ENCODE measurements at places on chromosomes 16 and 17.

- peak; percentile 51 for DNase-seq
These were observed 74.2 kb upstream of the NLK start for GRCh38 chr17:27968206-27968732.

DNA sequence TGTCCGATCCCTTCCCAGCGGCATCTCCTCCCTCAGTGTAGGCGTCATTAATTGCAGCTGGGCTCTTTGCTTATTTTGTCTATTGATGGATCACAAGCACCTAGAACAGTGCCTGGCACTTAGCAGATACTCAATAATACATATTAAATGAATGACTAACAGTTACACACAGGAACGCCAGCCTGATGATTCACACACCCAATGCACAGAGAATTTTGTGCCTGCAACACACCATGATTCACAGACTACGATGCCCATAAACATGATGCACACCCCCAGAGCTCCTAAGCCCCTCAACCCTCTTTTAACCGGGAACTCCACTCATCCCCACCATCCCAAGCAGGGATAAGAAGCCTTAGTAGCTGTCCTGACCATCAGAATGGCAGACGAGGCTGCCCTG is 66.6 kb upstream of the TMEM97 start:
- DNase-seq: no peak

- DNase-seq: no peak
These were observed 395 bp downstream of the STXBP4 start for GRCh38 chr17:54968988-54969332.

DNA sequence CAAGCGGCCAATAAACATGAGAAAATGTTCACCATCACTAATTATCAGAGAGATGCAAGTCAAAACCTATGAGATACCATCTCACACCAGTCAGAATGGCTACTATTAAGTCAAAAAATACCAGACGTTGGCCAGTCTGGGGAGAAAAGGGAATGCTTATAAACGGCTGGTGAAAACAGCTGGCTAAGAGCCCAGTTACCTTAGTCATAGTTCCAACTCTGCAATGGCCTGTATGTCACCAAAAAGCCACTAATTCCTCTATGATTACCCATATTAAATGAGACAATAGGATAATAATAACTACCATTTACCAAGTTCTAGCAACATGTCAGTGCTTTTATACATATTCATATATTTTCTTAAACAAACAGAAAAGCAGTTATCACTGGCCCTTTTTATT is 42.9 kb upstream of the CDRT4 start:
- DNase-seq: no peak

GRCh38 chr16:616733-617586 is 13.8 kb upstream of the WFIKKN1 start:
- no peak for DNase-seq

- DNase-seq: no peak
These were observed 43.5 kb downstream of the VPS35L start for GRCh38 chr16:19598805-19599510.

DNA sequence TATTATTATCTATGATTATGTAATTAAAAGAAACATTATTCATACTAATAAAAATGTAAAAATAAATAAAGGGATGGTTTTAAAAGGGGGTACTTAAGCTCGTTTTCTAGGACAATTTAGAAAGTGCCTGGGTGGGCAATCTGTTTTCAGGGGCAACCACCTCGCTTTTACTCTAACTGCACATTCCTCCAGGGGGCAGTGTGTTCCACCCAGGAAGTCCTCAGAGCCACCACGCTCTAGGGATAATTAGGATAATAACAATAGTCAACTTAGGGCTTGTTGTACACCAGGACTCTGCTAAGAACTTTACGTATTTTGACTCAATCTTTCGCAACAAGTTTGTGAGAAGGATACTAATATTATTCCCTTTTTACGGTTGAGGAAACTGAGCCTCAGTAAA is 396.7 kb upstream of the MAF start:
- DNase-seq: no peak

- DNase-seq: no peak
These were observed 997 bp downstream of the HOXB7 start for GRCh38 chr17:48609759-48610281.

GRCh38 chr17:59401274-59401673 is 69.8 kb downstream of the YPEL2 start:
- DNase-seq: no peak

GRCh38 chr16:9061358-9061813 is 30.1 kb upstream of the HAPSTR1 start:
- no peak for DNase-seq

DNA sequence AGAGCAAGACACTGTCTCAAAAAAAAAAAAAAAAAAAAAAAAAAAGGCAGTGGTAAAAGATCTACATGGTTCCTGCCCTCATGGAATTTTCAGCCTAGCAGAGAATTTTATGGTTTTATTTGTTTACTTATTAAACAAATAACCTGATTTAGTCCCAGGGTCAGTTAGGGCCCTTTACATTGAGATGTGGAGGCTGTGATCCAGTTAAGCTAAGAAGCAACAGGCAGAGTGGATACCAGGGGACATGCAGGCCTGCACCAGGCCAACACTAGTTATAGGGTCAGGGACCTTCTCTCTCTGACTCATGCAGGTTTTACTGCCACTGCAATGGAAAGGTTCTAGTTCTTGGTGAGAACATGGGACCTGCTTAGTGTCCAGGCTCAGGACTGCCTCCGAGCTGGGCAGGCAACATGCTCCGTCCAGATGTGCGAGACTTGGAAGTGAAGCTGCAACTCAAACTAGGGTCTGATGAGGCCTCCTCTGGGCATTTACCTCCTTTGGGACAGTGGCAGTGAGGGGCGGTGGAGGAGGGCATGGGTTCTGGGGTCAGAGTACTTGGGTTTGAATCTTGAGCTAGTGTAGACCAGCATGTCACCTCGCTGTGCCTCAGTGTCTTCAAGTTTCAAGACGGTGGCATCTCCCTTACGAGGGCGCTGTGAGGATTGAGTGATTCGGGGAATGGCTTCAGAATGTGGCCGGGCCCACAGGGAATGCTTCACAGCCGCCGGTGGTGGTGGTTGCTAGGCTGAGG is 301.8 kb downstream of the CPPED1 start:
- no peak for DNase-seq

GRCh38 chr17:9226794-9227135 is 205.5 kb downstream of the NTN1 start:
- DNase-seq: no peak

- DNase-seq: no peak
These were observed 33.9 kb upstream of the ATP2C2 start for GRCh38 chr16:84334482-84334881.

DNA sequence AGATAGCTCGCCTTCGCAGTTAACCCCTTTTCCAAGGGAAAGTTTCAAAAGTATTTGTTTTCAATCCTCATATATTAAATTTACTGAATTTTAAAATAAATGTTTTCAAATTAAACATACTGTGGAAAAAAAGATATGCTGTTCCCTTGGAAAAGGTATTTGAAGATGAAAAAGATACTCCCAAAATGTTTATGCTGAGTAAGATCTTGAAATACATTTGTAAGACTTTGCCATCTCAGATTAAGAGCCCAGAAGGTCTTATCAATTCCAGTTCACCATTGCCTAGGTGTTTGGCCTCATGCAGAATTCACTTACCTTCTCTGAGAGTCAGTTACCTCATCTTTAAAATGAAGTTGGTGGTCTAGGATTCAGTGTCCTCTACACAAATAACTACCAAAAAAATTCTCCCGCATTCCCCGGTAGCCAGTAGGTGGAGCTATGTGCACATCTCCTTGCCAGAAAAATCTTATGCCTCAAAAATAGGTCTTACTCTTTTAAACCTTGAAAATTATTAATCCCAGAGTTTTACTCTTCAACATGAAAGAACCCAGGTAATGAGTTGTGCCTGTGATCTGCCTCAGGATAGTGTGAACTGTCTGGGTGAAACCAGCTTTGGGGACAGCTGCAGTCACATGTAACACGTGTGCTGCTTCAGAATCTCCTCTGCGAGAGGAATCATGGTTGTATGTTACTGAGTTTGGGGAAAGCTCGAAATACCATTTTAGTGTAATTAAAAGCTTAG is 178.3 kb downstream of the MRTFB start:
- DNase-seq: peak; percentile 40

DNA sequence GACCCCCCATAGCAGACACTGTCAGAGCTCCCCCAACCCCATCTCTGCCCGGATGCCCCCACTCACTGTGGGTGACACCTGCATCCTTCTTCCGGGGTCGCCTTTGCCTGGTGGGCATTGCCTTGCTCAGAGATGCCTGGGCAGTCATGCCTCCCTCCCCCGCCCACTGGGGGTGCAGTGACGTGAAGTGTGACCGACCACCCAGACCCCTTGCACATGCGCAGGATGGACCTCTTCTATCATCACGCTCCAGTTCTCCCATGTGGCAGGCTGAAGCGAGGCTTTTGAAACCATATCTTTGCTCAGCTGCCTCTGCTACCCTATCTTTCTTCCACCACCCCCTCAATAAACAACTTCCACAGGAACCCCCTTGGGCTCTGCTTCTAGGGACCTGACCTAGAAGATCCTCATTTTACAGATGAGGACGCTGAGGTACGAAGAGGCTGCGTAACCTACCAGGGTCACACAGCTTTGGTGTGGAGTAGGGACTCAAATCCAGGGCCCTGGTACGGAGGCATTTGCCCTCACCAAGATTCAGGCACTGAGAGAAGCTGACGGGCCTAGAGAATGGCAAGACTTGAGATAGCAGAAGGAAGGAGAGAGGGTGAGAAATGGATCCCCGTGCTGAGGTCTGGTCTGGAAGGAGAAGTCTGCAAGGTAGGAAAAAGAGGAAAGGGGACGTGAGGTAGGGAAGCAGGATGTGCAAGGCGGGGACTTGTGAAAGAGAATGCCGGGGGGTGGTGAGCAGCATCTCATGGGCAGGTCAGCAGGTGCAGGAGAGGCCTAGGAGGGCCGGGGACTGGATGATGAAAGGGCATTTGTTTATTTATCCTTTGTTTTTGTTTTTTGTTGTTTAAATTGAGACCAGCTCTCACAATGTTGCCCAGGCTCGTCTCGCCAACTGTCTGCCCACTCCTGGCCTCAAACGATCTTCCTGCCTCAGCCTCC is 14.4 kb downstream of the NLRC5 start:
- DNase-seq: no peak

GRCh38 chr17:31249835-31250141 is 47.3 kb downstream of the OMG start:
- no peak for DNase-seq

GRCh38 chr16:400061-400591 is 1.6 kb upstream of the DECR2 start:
- no peak for DNase-seq

- DNase-seq: peak; percentile 24
These were observed 61.4 kb downstream of the ZNF18 start for GRCh38 chr17:11935734-11936406.

DNA sequence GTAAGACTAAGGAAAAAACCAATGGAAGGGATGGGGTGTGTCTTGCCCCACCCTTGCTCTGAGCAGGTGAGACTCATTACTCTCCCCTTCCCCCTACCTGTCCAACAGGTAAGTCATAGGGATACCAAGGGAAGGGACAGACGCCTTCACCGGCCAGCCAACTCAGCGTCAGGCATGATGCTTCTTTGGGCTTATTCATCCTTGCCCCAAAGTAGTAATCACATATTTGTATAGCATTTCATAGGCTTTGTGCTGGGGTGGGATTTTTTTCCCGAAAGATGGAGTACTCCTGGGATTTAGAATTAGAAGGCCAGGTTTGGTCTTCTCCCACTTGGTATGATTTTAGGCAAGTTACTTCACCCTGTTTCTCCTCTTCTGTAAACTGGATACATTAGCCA is 509 bp upstream of the JUP start:
- DNase-seq: no peak

DNA sequence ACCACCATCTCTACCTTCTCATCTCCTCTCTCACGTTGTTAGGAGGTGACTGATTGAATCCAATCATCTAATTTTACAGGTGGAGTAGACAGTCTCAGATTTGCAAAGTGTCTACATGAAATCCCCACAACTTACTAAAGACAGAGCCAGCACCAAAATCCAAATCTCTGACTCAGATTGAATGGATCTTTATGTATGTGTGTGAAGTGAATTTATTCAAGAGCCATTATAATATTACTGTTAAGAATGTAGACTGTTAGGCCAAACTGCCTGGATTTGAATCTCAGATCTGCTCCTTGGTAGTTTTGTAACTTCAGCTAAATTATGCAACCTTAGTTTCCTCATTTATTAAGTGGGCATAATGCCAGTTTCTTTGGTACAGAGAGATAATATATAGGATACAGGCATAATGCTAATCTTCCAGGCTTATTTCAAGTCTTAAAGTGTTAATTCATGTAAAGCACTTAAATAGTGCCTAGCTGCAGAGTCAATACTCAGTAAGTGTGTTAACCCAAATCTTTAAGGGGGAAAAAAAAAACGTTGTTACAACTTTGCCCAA is 12.7 kb downstream of the CNEP1R1 start:
- no peak for DNase-seq

DNA sequence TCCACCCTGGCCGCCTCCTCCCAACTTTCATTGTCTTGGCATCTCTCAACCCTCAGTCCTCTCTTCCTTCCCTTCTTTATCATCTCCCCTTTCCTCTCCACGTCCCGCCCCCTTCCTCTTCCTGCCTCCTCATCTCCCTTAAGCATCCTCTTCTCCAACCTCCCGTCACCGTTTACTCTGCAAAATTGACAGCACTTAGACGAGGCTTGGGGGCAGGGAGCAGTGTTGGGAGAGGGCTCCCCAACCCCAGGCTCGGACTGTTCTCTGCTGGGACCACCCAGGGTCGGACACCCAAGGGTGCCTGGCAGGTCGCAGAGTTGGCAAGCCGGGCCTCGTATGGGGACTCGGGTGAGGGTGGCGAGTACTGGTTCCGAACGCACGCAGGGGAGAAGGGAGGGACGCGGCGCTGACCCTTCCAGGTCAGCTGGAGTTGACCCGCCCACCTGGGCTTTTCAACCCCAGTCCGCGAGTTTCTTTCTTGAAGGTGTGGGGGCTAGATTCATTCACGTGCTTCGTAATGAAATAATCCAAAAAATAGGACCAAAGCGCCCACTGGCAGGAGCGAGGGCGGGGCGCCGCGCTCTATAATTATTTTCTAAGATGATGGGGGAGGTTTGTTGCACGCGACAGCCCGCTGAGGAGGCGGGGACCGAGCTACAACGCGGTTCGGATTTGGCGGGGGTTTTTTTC is 775 bp upstream of the PAGR1 start:
- peak; percentile 50 for DNase-seq

DNA sequence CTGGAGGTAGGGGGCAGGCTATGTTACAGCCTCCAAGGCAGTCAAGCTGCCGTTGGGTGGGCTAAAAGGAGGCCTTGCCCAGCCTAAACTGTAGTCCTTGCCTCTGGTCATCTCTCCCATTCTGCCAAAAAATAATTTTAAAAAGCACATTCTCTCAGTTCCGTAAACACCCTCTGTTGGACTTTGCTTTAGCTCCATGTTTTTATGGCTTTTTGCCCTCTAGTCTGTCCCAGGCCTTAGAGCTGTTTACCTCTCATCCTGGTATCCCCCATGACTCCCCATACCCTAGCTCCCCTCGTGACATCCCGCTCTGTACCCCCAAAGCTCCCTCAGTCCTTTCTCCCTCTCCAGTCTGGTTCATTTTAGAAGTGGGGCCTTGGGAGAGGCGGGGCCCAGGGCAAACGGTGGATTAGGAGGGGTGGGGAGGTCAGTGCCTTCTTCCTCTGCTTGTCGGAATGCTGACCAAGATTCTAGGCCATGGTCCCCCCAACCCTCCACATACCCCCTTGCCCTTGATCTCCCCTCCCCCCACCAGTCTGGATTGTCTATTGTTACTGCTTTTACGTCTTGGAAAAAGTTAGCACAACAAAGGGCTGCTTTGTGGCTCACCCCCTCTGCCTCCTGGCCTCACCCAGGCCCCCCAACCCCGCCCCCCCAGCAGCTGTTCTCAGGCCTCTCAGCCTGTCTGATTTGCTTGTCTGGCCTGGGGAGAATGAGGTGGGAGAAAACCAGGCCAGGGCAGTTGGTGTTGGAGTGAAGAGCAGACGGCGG is 18.4 kb downstream of the GJD3 start:
- DNase-seq: no peak
